ENCODE measurements at places on chromosomes 11 and 22. TPM values are rescaled to one million over a fixed set of nuclear protein-coding genes. Genes with fewer than 3 reads are reported as not detected.

- DNase-seq: no peak
Observed at GRCh38 chr11:64089027-64089360, 53.3 kb downstream of the FLRT1 start.

GRCh38 chr22:19357270-19358105 is 66.0 kb upstream of the CLTCL1 start:
- DNase-seq: no peak

GRCh38 chr11:19244621-19245020 is 3.9 kb upstream of the E2F8 start:
- no peak for DNase-seq

The HSCB gene
- total RNA-seq: 14.7 TPM

- no peak for DNase-seq
Observed at GRCh38 chr22:23397613-23398567, 182.2 kb downstream of the IGLL1 start.

DNA sequence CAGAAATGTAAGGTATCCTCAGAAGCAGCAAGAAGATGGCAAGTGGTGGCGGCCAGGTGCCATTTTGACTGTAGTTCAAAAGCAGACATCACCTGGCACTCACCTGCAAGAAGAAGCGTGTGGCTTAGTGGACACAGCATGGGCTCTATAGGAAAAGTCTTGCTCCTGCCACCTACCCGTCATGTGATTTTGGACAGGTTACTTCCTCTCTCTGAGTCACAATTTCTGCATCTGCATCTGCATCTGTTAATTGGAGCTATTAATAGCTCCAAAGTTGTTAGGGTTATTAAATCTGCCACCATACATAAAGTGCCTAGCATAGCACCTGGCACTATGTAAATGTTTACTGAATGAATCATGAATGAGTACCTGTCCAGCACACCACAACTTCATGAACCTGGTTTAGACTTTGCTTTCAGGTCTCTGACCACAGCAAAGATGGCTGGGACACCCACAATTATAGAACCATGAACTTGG is 16.8 kb downstream of the RAB30 start:
- no peak for DNase-seq

GRCh38 chr11:92765965-92766371 is 203.5 kb upstream of the MTNR1B start:
- DNase-seq: peak; percentile 57

The OR51E2 gene
- total RNA-seq: 0.39 TPM

The FAM181B gene
- 25.8 TPM for total RNA-seq

The KBTBD3 gene
- 9.9 TPM for total RNA-seq

The OR6A2 gene
- 0.89 TPM for total RNA-seq

GRCh38 chr11:36343436-36343835 is 47.3 kb downstream of the PRR5L start:
- no peak for DNase-seq

DNA sequence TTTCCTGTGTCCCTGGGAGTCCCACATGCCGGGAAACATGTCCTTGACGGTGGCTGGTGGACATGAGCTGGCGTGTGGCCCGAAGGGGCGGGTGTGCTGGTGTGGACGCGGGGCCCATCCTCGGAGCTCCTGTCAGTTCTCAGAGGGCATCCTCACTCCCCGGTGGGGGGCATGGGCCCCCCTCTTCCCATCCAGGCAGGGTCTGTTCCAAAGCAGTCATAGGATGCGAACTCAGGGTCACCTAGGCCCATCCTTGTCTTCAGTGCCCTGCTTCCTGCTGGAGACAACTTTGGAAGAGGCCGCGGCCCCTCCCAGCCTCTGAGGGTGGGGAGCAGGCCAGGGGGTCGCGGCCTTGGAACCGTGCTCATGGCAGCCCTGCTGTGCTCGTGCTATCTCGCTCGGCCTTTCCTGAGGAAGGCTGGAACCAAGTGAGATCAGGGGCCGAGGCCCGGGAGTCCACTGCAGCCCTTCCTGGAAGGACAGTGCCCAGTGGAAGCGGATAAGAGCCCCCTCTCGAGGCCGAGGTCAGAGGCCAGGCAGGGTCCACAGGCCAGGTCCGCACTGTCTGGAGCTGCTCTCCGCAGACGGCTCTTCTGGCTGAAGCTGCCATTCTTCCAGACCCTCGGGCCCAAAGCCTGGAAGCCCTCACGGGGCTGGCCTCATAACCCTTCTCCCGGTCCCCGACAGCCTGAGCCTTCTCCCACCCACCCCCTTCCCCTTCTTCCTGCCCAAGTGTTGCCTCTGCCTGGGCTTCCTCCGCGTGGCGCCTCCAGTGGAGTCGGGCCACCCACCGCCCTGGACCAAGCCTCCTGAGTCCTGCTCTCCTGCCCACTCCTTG is 8.7 kb downstream of the GRK2 start:
- no peak for DNase-seq

- no peak for DNase-seq
Observed at GRCh38 chr22:49299821-49300231, 527.8 kb downstream of the BRD1 start.

- no peak for DNase-seq
Observed at GRCh38 chr11:10236840-10237239, 57.2 kb downstream of the SBF2 start.

The CTSD gene
- 160 TPM for total RNA-seq

The OR10D3 gene
- not detected for total RNA-seq

GRCh38 chr11:34050581-34051348 is 766 bp upstream of the CAPRIN1 start:
- no peak for DNase-seq

The PLEKHB1 gene
- 58.6 TPM for total RNA-seq

DNA sequence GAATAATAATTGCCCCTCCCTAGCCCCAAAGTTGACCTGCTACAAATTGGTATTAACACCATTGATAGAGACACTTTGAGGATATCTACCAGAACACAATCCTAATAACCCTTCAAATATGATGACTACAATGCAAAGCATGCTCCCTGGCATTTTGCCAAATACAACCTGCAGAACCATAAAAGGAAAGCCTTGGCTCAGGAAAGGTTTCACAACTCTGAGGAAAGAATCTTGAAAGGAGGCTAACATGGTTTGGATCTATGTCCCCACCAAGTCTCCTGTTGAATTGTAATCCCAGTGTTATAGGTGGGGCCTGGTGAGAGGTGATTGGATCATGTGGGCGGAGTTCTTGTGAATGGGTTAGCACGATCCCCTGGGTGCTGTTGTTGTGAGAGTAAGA is 140.4 kb upstream of the ARHGAP42 start:
- no peak for DNase-seq

DNA sequence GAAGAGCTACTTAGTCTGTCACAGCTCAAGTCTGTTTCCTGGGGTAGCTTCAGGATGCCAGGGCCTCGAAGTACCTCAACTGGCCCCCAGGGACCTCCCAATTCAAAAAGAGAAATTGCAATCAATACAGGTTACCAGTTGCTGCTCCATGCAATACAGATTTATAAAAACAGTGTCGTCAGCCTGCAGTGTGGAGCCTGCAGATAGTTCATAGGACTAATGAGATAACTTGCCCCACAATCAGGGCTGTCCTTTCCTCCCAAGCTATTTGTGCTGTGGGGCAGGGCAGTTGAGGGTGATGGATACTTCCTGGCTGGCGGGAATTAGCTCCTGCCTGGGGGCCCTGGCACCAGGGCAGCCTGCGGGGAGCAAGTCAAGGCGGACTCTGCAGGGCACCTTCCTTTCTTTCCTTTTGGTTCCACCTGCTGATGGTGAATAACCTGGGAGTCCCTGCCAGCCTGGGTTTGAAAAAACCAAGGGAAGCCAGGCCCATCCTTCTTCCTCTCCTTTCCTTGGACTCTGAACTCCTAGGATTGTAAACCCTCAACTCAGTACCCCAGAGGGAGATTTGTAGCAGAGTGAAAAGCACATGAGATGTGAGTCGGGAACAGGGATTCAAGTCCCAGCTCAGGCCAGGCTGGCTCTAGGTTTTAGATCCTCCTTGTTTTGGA is 216.6 kb downstream of the CEP164 start:
- no peak for DNase-seq

DNA sequence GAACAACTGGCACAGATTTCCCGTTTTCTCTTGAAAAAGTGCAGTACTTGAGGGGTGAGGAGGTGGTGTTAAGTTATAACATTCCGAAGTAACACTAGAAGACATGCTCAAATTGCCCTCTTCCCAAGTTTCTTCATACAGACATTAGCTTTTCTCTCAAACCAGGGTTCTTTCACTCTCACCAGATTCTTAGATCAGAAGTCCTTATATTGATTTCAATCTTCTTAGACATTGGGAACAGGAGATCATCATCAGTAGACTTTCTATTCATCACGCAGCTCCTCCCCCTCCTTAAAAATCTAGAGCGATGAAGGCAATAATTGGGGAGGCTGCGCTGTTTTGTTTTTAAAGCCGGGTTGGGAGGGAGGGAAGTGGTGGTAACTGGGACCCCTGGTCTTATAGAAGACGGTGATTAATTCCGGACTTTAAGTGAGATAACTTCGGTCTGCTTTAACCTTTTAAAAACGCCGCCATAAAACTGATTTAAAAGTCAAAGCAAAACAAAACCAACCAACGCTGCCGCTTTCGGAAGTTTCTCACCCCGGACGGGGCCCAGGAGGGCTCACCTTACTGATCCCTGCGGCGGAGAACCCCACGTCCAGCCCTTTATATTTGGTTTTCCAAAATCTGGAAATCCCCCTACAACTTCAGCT is 665 bp downstream of the USP28 start:
- DNase-seq: peak; percentile 11

The ABTB2 gene
- total RNA-seq: 4.6 TPM

DNA sequence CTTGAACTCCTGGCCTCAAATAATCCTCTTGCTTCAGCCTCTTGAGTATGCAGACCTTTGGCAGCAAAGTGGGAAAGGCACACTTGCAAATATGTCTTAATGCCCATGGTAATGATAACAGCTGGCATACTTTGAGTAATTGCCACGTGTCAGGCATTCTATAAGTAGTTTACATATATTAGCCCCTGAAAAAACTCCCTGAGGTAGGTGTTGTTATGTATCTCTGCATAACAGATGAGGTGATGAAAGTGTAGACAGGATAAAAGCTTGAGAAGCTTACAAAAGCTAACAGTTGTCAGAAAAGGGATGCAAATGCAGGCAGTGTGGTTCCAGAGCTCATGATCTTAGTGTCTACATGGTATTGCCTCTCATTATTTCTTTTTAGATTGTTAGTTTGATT is 291.1 kb upstream of the C11orf87 start:
- no peak for DNase-seq

GRCh38 chr11:2515401-2516275 is 70.8 kb downstream of the KCNQ1 start:
- DNase-seq: no peak

GRCh38 chr11:60119710-60120109 is 31.2 kb downstream of the MS4A2 start:
- no peak for DNase-seq

The NDUFA6 gene
- total RNA-seq: 125 TPM

DNA sequence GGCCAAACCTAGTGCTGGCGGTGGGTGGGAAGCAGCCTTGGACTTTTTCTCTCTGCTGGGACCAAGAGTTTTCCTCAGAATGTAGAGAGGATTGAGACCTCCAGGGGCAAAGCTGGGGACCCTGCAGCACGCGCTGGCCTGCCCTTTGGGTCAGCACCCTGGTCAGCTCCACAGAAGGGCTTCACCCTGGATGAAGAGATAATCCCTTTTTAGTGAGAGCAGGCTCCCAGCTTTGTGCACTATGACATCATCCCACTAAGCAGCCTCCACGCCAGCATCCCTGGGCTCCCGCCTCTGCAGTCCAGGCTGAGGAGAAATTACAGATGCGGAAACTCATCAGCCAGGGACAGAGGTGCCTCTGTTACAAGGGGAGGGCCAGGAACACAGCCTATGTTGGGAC is 23.5 kb downstream of the DRICH1 start:
- peak; percentile 3 for DNase-seq

The GPHA2 gene
- 0.59 TPM for total RNA-seq

DNA sequence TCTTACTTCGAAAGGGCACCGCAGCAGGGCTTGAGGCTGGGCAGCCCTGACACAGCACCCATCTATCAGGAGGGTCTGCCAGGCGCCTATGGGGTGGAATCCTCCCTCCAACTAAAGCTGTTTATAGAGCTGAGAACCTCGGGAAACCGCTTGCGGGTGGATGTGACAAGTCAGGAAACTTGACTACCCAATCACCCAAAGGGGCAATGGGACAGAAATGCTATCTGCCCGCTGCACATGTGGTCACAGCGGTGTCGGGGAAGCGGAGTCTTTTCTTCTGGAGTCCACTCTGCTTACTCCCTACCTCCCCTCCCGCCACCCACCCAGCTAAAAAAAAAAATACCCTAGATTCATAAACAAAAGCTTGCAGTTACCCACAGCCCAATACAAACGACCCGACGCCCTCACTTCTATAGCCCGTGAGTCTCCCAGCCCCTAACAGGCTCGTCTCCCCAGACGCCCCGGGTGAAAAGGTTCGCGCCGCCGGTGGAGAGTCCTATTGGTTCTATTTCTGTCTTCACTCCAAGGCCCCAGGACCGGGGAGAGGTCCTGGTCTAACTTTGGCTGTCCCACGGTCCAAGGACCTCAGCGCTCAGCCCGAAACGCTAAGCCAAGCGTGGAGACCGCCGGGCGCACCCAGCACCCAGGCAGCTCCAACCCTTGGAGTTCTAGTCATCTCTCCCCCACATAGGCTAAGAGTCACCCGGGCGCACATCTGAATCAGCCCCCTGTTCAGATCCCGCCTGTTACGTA is 1.4 kb downstream of the TRPC6 start:
- DNase-seq: peak; percentile 1

- no peak for DNase-seq
Observed at GRCh38 chr11:59859673-59860072, 6.6 kb downstream of the TCN1 start.

- no peak for DNase-seq
Observed at GRCh38 chr11:32379719-32380118, 55.6 kb downstream of the WT1 start.

The NCR3LG1 gene
- 14.4 TPM for total RNA-seq

The TRIM48 gene
- total RNA-seq: not detected

The FDXACB1 gene
- 7.1 TPM for total RNA-seq

The PARVG gene
- total RNA-seq: 7.3 TPM

The LMO1 gene
- 1.8 TPM for total RNA-seq

DNA sequence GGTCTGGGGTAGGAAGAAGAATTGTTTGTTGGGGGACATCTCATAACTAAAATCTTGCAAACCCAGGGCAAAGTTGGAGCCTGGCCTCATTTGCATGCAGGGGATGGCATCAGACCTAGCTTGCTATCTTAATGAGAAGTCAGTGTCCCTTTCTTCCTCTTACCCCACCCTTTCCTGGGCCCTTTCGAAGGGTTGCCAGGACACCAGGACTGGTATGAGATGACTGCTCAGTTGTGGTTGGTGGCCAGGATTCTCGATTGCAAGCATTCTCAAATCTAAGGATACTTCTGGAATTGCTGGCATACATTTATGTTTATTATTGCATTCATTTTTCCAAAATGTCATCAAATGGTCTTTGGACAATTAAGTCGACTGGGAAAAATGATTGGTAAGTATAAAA is 131.0 kb downstream of the SLC1A2 start:
- DNase-seq: no peak

The SERPING1 gene
- total RNA-seq: 35.7 TPM

GRCh38 chr11:118923721-118924587 is 1.8 kb downstream of the BCL9L start:
- DNase-seq: no peak

The KCTD17 gene
- total RNA-seq: 22.5 TPM

The MS4A6E gene
- not detected for total RNA-seq

The DNHD1 gene
- total RNA-seq: 11.4 TPM

The SOX6 gene
- total RNA-seq: 51.6 TPM

- no peak for DNase-seq
Observed at GRCh38 chr11:64252003-64252872, 908 bp downstream of the PLCB3 start.

- no peak for DNase-seq
Observed at GRCh38 chr11:35173011-35173511, 34.1 kb downstream of the CD44 start.

The TREH gene
- total RNA-seq: not detected
